ENCODE measurements at places on chromosomes 1 and 21.

DNA sequence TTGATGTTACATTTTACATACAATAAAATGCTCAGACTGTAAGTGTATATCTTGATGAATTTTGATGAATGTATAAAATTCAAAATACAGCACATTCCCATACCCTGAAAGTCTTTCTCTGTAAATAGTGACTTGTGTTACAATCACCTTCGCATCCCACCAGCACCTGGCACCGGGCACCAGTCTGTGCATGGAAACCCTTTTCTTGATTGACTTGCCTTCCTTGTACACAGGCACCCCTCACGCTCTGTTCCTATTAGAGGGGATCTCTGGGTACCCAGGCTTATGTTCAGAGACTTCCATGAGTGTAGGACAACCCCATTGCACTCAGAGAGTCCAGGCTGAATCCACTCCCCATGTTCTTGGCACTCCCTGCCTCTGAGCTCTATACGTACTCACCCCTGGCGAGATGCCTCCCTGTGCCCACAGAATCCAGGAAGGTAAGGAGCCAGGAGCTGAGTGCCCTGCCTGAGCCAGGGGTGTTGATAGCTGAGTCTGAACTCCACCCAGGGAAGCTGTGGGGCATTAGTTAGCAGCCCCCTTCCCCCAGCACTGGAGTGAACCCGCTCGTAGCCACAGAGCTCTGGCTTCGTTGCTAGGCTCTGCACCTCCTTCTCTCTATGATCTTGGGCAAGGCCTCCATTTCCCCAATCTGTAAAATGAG, 22.5 kb upstream of the PKP1 start:
- DNase-seq: no peak

GRCh38 chr1:115656461-115657077, 14.8 kb downstream of the VANGL1 start:
- DNase-seq: no peak

- DNase-seq: no peak
These were observed 17.3 kb downstream of the BTG2 start for GRCh38 chr1:203322500-203323179.

DNA sequence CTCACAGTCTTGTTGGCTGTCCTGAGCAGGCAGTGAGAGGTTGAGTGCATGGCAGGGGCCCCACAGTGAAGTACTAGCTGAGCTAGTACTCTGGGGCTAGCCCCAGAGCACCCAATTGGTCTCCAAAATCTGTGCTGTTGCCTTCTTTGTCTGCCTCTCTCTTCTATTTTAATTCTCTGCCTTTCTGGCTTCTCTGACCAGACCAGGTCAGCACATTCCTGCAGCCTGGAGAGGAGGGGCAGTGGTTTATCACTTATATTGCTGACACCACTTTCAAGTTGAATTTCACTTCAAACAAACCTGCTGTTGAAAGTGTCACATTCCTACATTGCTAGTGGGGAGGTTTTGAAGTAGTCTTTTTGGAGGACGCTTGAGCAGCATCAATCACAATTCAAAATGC, 628.7 kb downstream of the PTPRU start:
- no peak for DNase-seq

GRCh38 chr1:230303822-230304221, 122.3 kb downstream of the PGBD5 start:
- no peak for DNase-seq

GRCh38 chr1:232109391-232109790, 482.8 kb downstream of the DISC1 start:
- no peak for DNase-seq

DNA sequence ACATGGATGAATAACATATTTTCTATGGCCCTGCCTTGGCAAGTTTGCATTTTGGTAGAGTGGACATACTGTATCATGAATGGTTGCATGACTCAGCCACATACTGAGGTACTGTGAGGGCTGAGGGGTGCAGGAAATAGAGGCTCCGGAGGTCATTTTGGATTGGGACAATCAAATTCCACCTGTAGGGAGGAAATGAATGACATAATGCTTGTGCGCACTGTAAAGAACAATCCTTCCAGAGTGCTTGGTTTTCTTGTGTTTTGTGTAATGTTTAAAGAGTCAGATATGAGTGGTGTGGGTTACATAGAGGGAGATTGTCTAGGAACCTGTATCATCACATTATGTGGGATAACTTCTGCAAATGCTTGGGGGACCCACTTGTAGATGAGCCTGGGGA, 329.9 kb upstream of the PROX1 start:
- no peak for DNase-seq

- no peak for DNase-seq
These were observed 13.0 kb downstream of the NES start for GRCh38 chr1:156664046-156664766.

DNA sequence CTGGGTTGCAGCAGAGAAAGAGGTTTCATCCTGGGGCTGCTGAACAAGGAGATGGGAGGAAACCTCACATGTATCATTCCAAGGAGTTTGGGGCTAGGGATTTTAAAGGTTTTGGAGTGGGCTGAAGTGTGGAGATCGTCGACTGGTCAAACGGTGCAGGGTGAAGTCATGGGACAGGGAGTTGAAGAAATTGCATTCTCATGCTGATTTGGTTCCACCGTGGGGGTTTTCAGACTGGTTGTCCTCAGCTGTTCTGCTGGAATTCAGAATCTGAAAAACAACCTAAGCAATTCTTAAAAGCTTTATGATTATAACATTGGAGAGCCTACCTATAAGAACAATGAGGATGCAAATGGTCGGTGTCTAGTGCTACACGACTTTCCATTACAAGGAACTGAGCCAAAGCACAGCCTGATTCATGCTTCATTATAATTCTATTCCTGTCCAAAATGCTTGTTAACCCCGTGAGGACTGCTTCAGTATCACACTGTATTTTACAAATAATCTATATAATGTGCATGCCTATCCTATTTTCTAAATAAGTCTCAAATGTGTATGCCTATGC, 242.7 kb downstream of the TM2D1 start:
- no peak for DNase-seq

- no peak for DNase-seq
These were observed 66.3 kb upstream of the TLR5 start for GRCh38 chr1:223209293-223209898.

DNA sequence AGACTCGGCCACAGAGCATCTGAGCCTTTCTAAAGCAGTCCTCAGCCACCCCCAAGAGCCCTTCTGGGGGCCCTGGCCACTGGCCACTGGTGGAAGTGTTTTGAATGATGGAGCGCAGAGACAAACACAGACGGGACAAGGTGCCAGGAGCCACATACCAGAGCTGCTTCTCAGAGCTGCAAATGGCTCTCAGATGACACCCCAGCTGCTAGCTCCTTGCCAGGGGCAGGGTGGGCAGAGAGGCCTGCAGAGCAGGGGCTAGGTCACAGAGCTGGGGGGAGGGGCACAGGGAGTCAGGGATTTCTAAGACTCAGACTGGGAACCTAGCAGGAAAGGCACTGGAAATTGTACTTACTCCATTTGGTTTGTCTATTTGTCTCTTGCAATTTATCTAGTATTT, 30.4 kb downstream of the KCNN3 start:
- no peak for DNase-seq

DNA sequence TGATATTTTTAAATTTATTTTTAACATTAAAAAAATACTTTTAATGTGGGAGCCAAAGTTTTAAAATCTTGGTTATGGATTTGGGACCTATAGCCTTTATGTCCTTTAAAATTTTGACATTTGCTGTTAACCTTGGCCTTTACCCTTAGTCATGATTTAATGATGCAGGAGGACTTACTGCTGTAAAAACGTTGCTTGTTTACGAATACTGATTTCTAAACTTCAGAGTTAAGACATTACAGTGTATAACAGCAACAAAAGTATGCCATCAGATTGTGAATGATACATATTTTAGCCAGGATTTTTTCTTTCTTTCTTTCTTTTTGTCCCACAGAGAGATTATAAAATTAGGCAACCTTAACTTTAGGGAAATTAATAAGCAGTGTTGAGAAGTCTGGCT, 8.9 kb downstream of the RBM15 start:
- no peak for DNase-seq

- DNase-seq: no peak
These were observed 228.7 kb downstream of the C1orf94 start for GRCh38 chr1:34405266-34405959.

GRCh38 chr1:212678456-212679410, 20.9 kb downstream of the BATF3 start:
- DNase-seq: no peak

DNA sequence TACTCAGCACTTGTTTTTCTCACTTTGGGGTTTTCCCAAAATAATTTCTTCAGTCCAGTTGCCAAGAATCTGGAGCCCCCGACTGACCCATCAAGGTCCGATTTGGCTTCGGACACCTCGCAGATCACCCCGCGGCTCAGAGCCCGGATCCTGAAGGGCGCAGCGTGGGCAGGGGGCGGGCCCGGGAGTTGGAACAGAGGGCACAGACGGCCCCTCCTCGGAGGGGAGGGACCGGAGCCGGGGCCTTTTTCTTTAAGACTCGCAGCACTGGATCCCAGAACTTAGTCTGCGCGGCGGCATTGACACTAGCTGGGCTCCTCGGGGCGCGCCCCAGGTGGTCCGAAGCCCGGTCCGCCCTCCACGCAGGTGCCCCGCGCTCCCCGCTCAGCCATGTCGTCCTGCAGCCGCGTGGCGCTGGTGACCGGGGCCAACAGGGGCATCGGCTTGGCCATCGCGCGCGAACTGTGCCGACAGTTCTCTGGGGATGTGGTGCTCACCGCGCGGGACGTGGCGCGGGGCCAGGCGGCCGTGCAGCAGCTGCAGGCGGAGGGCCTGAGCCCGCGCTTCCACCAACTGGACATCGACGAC, at the start of gene CBR3:
CBR3 (plus strand) TSS at position 277 of the 588 bp plus-strand sequence; CDS start at position 391, 114 bp downstream.
- no peak for DNase-seq

GRCh38 chr1:211257826-211258225, 1.3 kb upstream of the RCOR3 start:
- no peak for DNase-seq

DNA sequence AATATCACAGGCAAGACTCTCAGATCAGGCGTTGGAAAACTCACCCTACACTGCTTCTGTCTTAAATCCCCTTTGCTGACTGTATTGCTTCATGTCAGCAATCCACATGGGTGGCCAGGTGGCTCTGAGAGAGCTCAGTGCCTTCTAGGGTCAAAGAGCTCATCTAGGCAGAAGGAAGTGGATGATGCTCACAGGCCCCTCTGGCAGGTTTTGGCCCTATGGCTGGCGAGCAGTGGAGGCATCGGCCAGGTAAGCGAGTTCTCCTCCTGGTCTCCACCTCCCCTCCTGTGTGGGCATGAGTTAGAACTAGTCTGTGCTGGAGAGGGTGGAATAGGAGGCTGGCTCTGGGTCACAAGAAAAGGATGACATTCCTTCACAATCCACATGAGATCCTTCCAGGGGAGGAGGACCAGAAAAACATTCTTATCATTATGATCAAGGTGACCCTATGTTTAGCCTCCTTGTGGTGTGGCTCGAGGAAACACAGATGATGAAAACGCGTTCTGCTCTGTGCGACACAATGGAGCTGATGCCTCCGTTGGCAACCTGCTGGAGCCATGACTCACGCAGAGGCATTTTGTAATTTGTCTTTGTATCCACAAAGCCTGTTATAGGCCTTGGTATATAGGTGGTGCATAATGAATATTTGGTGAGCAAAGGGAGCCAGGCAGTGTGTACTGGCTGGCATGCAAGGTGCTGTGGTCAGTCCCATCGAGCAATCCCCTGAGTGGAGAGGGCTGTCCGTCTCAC, 264.6 kb upstream of the RAB4A start:
- no peak for DNase-seq

- DNase-seq: no peak
These were observed 3.0 kb upstream of the KCND3 start for GRCh38 chr1:111992476-111992875.

DNA sequence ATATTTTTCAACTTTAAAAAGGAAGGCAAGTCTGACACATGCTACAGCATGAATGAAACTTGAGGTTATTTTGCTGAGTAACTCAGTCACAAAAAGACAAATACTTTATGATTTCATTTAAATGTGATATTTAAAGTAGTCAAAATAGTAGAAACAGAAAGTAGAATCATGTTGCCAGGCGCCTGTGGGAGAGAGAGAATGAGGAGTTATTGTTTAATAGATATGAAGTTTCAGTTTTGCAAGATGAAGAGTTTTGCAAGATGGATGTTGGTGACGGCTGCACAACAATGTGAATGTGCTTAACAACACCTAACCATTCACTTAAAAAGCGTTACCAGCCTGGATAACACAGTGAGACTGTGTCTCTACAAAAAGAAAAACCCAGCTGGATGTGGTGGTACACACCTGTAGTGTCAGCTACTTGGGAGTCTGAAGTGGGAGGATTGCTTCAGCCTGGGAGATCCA, 20.7 kb upstream of the ATP1A1 start:
- DNase-seq: no peak

DNA sequence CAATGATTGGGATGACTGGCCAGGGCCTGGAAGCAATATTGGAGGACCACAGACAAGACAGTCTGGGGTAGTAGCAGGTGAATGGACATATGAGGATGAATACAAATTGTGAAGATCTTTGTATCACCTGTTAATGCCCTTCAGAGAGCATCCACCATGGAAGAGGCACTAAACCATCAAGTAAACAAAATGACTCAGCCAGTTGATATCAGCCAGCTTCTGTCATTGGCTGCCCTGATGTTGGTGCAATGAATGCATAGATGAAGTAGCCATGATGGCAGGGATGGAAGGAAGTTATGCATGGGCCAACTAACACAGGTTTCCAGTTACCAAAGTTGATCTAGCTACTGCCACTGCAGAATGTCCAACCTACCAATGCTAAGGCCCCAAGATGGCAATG, 16.1 kb upstream of the ERI3 start:
- no peak for DNase-seq

- no peak for DNase-seq
These were observed 159.2 kb downstream of the RHOU start for GRCh38 chr1:228894442-228894989.

- no peak for DNase-seq
These were observed 16.9 kb downstream of the CTH start for GRCh38 chr1:70427976-70428375.

GRCh38 chr1:232250838-232251237, 379.1 kb downstream of the SIPA1L2 start:
- DNase-seq: no peak

GRCh38 chr1:113615425-113615824, 143.9 kb downstream of the PHTF1 start:
- DNase-seq: no peak

- no peak for DNase-seq
These were observed 10.7 kb upstream of the SDC3 start for GRCh38 chr1:30919025-30919881.
